ENCODE measurements at places on chromosomes 1 and 21.

DNA sequence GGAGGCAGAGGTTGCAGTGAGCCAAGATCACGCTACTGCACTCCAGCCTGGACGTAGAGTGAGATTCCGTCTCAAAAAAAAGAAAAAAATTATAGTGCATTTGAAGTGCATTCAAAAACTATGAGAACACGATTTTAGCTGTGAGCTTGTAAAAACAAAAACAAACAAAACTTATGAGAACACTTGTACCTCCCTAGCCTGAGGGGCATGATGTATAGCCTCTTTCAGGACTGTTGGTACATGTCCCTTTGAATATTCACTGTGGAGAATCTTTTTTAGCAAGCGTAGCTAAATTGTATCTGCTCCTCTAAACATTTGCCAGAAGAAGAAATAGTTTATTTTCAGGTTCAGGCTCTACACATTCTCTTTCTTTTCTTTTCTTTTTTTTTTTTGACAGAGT, 9.5 kb upstream of the DEGS1 start:
- no peak for DNase-seq

DNA sequence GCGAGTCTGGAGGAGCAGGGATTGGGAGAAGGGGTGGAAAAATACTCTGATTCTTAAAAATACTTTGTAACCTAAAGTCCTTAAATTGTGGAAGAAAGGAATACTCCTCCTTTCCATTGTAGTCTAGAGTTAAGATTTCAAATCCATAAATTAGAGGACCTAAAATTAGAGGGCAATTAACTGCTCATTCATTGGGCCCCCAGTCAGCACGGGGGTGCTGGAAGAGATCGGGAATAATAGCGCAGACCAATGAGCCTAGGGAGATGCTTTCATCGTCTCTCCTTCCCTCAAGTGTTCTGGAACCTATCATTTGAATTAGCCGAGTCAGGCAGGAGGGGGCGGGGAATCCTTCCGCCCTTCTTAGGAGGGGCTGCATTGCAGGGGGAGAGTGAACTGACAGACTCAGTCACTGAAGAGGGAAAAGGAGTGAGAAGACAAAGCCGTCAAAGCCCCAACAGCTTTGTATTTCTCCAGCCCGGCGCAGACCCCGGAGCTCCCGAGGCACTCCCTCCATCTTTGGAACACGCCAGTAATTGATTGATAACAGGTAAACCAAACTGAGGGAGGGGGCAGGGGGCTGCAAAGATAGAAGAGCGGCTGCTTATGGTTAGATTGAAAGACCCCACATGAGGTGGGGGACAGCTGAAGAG, at the start of gene MLLT11:
Gene MLLT11 (plus strand): TSS at position 391 of the 650 bp plus-strand sequence. CDS start 6,828 bp downstream, outside the sequence.
- no peak for DNase-seq

DNA sequence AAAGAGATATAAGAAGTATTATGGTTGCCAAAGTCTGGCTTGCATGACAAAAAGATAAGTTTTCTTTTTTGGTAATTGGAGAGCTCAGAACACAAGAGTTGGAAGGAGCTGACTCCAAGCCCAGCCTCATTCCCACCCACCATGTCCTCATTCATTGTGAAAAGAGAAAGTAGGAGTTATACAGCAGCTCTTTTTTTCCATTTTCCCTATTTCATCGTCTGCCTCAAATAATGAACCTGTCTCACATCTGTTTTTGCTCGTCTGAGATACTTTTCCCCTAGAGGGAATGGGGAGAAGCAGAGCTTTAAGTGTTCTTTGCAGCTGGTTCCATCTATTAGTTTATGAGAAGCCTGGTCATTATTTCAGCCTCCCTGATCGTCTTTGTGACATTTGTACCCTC, 34.7 kb downstream of the AGT start:
- DNase-seq: no peak

DNA sequence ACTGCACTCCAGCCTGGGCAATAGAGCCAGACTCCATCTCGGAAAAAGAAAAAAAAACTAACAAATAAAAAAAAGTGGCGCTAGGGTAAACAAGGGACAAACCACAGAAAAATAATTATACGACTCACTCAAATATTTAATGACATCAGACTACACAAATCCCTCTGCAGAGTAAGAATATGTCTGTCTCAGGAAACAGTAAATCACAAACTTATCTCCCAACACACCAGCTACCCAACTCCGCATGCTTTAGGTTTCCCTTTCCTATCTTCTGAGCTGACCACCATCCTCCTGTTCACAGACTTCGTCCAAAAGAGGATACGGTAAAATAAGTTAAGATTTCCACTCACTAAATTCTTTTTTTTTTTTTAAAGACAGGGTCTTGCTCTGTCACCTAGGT, 16.2 kb downstream of the WDR47 start:
- DNase-seq: no peak

- DNase-seq: no peak
These were observed 13.2 kb downstream of the PODN start for GRCh38 chr1:53075206-53075605.

GRCh38 chr1:54701066-54701465, 14.6 kb upstream of the TTC4 start:
- DNase-seq: no peak

GRCh38 chr1:110130113-110130591, 17.9 kb downstream of the UBL4B start:
- no peak for DNase-seq

- DNase-seq: no peak
These were observed 93.3 kb downstream of the SPSB1 start for GRCh38 chr1:9385801-9386573.

DNA sequence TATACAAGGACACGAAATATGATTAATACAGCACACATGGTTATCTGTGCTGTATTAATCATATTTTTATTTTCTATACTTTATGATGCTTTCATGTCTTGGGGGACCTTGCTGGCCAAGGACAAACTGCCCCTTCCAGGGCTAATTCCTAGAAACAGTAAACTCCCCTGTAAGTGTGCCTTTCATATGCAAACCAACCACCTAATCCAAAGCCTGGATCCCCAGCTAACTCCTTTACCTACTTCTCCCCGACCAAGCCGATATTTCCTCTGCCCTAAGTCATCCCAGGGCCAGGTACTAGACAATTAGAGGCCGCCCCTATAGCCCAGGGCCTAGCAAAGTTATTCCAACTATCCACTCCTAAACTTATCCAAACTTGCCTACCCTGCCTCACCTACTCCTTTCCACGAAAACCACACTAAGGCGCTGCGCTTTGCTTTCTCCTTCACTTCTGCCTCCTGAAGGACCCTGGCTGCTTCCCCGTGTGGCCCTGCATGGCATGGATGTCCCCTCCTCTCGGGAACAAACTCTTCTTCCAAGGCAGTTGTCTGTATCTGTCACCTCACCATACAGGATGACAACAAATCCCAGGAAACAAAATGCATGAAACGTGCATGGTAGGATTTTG, 10.2 kb downstream of the SH3BP5L start:
- DNase-seq: no peak

- no peak for DNase-seq
These were observed 52.7 kb upstream of the ATP5PO start for GRCh38 chr21:33968080-33968994.

DNA sequence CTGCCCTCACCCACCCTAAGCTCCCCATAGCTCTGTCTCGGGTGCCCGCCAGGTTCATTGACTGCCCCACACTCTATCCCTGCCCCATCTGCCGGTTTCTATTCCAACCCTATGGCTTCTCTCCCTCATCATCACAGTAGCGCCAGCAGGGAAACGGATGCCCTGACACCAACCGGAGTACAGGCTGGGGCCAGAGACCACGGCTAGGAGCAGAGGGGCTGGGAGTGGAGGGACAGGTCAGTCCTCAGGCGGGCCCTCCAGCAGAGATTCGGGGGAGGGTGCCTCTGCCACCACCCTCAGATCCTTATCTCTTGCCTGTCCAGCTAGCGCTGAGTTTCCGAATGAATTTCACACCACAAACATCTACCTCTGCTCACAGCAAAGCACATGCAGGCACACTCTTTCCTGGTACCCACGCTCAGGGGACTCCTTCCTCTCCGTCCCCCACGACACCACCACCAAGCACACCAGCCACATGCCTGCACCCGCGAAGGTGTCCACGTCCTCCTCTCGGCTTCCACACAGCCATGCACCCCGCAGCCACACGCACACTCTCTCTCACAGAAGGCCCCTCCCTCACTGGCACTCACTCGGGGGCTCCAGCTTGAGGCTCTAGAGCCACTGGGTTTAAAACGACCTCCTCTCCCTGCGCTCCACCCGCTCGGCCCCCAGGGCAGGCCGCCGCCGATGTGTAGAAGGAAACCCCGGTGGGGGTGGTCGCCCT, 7.2 kb downstream of the TAL1 start:
- DNase-seq: no peak

DNA sequence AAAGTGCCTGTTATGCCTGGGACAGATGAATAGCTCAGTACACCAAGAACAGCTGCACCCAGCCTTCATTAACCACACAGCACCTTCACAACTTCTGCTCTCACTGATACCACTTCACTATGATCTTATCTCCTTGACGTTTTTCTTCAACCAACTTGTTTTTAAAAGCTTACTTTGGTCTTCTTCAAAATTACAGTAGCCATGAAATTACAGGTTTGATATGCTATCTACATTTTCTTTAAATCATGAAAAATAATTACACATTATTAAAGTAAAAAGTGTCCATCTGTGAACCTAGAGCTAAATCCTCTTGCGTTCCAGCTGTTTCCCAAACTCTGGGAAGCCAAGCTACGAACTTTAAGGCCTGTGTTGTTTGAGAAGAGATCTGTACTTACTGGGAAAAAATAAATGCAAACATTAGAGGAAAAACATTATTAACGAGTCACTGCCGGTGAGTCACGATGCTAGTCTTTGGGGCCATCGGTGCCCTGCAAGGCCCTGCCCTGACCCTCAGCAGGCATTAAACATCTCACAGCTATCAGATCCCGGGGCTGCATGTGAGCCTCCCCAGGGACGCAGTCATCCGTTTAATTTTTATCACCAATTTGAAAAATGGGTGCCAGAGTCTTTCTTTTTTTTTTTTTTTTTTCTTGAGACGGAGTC, 56.3 kb upstream of the GPR153 start:
- no peak for DNase-seq

DNA sequence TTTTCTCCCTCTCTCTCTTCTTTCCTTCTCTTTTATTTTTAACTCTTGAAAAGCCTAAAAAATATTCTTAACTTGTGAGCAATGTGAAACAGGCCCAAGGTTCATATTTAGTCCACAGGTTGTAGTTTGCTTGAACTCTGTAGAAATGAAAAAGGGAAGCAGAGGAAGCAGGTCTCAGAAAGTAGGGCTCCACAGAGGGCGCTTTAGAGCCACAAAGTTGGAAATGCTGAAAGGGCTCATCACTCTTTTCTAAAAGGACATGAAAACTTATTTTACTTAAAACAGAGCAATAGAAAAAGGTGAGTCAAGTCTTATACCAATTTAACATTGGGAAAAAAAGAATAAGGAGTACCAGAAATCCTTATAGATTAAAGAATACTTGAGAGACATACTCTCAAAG, 247.0 kb downstream of the USP25 start:
- no peak for DNase-seq

- DNase-seq: no peak
These were observed 40.8 kb upstream of the TINAGL1 start for GRCh38 chr1:31535561-31535960.

- DNase-seq: no peak
These were observed 14.7 kb upstream of the STRIP1 start for GRCh38 chr1:110019770-110020169.

- DNase-seq: no peak
These were observed 98.3 kb downstream of the FAF1 start for GRCh38 chr1:50861772-50862171.

- no peak for DNase-seq
These were observed 93.6 kb downstream of the LEPR start for GRCh38 chr1:65514041-65514440.

GRCh38 chr1:223792046-223792445, 53.7 kb downstream of the TP53BP2 start:
- no peak for DNase-seq

DNA sequence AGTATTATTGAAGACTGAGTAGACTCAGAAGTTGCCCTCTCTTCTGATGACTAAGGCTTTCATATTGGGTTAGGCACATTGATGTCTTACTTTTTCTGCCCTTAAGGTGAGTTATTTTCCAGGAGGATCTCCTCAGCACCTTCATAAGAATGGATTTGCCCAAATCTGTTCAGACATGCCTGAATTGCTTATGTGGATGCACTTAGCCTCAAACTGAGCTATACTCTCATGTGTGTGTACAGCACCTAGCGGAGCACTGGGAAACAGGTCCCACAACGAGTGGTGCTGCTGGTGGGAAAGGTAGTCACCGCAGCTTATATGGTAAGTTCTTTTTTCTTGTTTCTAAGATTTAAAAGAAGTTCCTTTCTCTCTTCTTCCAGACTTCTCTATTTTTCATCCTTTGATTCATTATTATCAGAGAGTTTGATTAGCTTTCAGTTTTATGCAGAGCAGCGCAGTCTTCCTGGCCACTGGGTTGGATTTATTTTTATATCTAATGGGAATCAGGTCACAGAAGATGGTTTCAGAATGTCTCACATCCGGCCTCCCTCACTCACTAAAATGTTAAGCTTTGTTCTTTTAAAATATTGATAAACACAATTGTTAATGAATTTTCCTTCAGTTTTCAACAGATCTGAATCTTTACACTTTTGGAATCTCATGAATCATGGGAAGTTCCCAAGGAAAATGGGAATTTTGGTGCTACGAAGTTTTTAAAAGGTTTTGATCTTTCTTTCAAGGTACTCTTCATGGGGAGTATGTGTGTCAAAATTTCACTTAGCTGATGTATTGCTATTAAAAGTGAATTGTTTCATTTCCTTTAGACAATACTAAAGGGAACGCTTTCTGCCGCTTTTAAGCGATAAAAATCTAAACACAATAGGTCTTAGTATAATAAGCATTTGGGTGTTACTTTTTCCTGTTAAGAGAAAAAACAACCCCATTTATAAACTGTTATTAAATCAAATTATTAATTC, 58.5 kb downstream of the EXTL2 start:
- no peak for DNase-seq

DNA sequence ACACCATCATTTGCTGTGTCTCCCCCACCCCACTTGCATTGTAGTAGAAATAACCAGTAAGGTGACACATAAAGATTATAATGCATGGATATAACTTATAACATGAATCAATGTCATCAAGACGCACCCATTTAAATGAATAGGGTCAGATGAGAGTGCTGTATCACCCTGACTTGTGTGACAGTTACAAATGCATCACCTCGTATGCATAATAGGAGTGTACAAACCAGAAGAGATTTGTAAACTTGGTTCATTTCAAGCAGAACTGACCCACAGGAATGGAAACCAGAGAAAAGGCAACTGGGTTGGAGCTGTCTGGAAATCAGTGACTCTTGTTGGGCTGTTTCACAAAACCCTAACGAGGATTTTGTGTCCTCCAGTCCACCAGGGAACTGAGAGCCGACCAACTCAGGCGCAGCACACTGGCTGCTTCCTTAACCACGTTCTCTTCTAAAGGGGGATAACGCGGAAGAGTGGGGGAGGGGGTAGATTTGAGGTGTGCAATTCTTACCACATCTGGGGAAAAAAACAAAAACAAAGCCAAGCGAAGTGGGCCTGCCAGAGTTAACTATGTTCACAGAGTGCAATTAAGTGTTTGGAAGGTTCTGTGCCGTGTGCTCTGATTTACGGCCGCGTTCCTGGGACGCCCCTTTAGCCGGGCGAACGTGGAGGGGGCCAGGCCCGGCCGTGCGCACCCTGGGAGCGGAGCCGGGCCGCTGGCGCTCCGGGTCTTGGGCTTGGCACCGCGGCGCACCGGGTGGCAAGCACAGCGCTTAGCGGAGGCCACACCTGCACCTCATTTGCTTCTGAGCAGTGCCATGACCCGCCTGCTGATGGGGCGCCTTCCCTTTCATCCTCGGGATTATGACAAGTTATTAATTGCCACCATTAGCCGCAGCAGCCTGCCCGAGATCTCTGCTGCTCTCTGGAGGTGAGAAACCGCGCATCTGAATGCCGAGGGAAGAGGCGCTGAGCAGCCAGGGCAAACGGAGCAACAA, 248.8 kb upstream of the FOXD3 start:
- DNase-seq: no peak

GRCh38 chr1:5610432-5610831, 381.8 kb downstream of the NPHP4 start:
- DNase-seq: no peak
